ENCODE measurements at places on chromosomes 2 and 18.

- no peak for DNase-seq
These were observed 38.3 kb downstream of the GCA start for GRCh38 chr2:162382278-162382677.

GRCh38 chr2:140013545-140014203 lies 1233.5 kb upstream of the NXPH2 start:
- DNase-seq: no peak

DNA sequence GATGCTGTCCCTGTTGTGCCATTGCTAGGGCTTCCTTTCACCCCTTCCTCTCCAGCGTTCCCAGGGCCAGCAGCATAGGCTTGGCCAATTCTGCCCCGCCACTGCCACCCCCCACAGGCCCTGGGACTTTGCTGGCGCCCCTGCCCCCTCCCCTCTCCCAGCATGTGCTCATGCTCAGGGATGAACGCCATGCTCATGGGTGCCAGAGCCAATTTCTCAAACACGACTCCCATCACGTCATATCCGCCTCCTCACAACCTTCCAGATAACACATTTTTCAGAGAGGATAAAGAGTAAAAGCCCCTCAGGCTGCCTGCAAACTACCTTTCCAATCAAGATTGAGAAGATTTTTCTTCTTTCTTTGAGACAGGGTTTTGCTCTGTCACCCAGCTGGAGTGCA lies 48.6 kb downstream of the DNMT3A start:
- DNase-seq: no peak

- no peak for DNase-seq
These were observed 5.8 kb upstream of the TLK1 start for GRCh38 chr2:171166328-171166983.

DNA sequence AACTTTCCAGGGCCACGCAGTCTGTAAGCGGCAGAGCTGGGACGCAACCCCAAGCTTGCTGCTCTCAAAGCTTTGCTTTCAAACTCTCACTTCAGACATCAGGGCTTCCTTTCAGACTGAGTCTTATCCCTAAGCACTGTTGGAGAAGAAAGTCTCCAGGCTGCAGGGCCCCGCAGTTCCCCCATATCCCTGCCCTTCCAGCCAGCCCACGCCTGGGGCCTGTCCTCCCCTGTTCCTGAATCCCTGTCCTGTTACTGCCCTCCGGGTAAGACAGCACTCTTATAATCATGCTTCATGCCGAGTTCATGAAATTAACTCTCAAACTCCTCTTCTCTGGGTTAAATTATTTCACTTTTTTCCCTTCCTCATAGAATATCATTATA lies 37.9 kb downstream of the HPCAL1 start:
- DNase-seq: no peak

DNA sequence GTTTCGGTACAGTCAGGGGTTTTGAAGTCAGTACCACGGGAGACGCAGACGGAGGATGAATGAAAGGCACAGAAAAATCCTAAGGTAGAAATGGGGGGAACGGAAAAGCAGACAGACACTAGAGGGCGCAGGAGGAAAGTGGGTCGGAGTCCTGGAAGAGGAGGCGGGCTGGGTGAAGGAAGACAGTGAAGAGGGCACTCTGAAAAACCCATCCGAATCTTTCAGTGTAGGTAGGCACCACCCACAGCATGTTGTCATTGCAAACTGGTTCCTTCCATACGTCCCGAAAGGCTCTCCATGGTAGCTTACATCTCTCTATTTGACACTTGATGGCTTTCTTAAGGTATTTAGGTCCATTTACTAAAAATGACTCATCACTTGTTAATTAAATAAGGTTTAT lies 18.5 kb upstream of the ZNF236 start:
- DNase-seq: peak; percentile 50

DNA sequence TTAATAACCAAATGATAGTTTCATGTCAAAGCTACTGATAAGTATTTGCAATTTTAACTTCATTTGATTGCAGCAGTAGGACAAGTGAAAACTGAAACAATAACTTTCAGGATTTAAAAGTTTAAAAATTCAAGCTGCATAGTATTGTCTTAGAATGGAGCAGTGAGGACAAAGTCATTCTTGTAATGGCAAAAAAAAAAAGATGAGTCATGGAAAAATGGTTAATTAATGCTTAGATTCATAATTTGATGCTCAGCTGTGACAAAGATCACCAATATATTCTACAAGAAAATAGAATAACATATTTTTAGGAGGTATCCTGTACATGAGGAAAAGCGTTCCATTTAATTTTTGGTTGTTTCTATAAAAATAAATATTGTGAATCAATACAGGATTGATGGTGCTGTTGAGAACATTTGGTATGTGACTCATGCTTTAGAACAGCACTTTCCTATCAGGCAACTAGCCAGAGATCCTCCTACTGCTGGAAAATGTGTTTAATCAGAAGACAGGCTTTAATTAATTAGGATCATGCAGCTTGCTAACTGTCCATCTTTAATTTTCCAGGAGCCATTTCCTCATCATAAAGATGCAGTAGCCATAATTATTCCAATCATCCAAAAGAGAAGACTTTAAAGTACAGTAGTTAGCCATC lies 239.0 kb upstream of the MMADHC start:
- no peak for DNase-seq

DNA sequence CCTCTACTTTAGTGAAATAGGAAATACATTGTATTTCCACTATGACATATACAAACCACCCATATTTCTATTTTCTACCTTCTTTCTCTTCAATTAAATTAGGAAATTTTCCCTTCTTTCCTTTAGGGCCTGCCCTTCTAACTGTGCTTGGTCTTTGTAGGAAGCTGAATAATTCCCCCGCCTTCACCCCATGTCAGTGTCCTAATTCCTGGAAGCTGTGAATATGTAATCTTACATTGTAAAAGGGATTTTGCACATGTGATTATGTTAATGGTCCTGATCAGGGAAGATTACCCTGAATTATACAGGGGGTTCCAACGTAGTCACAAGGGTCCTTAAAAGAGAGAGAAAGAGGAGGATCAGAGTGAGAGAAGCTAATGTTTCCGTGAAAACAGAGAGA lies 40.2 kb downstream of the GRB14 start:
- DNase-seq: no peak

GRCh38 chr2:158500333-158500732 lies 43.6 kb downstream of the PKP4 start:
- no peak for DNase-seq

DNA sequence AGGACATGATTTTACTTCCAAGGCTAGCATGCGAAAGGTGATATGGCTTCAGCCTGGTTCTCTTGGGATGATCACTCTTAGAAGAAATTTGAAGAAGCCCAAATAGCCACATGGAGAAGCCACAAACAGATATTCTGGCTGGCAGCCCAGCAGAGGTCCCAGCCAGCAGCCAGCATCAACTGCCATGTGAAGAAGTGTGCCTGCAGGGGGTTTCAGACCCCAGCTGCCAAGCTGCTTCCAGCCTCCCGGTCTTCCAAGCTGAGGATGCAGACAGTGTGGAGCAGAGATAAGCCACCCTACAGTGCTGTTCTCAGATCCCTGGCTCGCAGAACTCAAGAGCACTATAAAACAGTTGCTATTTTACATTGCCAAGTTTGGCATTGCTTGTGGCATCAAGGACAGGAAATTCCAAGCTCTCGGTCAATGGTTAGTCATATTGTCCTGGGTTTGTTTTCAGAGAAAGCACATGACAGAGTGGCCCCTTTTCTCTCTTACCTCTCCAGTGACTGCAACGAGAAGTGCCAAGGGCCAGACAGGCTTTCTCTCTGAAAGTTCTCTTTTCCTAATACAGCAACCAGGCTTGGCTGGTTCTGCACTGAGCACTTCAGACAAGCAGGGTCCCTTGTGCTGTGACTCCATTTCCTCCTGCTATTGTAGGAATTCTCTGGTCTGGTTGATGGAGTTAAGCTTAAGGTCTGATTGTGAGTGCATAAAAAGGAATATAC lies 223.7 kb downstream of the ANKRD30B start:
- no peak for DNase-seq

GRCh38 chr2:88845772-88846661 lies 154.5 kb downstream of the RPIA start:
- DNase-seq: no peak

DNA sequence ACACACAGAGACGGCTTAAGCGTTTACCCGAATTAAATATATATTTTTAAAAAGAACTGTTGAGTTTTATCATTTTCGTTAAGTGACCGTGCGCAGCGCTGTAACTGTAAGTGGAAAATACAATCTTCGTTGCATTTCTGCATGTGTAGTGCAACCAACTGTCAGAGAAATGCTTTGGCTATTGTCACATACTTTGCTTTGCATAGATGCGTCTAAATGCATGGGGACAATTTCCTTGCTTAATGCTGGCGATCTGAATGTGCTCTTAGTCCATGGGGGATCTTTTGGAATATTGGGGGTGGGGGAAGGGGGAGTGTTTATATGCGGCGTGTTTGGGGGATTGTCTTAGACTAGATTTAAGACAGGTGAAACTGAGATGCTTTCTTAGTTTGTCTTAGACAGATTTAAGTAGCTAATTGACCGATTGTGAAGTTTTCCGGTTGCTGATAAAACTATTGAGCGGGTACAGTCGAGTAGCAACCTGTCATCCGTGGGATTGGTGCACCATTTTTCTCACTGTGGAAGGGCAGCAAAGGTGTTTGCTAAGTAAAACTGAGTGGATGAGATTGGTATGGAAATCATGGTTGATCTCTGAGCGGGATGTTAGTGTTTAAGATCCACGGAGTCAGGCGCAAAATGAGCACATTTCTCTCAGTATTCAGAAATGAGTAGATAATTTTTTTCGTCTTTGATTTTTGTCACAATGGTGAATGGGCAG lies 476 bp downstream of the VSNL1 start:
- no peak for DNase-seq

DNA sequence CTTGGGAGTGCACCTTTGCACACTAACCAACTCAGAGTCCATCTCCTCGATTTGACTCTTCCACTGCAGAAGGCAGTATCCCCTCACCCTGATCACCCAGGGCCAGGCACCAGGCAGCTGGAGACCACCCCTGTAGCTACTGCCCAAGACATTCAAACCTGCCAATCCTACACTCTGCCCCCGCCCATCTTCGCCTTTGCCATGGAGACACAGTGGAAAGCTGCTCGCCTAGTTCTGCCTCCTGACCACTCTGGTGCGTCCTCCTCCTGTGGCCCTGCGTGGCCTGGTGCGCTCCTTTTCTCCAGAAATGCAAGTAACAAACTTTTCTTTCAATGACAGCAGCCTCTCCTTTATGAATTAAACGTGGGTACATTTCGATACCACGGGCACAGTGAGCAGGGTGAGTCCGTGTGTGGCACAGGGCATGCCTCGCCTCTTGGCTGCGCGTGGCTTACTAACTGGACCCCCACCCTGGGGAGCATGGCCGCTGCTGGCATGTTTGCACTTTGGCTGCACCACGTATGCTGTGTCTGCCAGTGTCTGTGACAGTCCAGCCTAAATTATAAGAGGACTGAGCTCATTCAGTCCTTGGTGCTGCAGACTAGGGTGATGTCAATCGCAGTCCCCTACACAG lies 47.6 kb downstream of the LONRF2 start:
- DNase-seq: no peak

GRCh38 chr2:180695586-180696401 lies 284.6 kb upstream of the UBE2E3 start:
- DNase-seq: no peak

- DNase-seq: no peak
These were observed 1.7 kb upstream of the ZNF532 start for GRCh38 chr18:58862851-58863538.

DNA sequence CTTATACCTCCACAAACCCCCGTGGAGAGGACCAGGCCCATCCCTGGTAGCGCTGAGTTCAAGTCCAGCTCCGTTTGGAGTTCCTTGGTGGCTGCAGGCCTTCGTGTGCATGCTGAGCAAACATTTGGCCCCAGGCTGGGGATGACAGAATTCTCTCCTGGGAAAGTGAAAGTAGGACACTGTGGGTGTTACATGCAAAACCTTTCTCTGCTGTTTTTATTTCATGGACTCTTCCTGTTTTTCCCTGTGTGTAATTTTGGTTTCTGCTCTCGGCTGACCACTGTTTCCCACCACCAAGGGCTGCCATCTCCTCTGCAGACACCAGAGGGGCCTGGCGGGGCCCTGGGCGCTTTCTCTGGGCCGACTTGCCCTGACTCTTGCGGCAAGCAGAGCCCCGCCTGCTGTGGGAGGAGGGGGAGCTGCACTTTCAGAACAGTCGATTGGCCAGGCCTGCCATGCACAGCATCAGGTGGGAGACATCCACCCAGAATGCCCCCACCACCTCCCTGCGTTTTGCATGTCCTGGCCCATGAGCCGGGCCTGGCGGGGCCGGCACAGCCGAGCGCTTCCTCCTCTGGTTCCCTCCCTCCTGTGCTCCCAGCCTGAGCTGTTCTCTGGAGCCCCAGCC lies 102.4 kb downstream of the CABLES1 start:
- no peak for DNase-seq

- DNase-seq: no peak
These were observed 3.8 kb downstream of the MATN3 start for GRCh38 chr2:20008703-20009102.

GRCh38 chr2:129080715-129081476 lies 762.2 kb upstream of the HS6ST1 start:
- no peak for DNase-seq

- no peak for DNase-seq
These were observed 12.0 kb upstream of the DGKD start for GRCh38 chr2:233342301-233342700.

DNA sequence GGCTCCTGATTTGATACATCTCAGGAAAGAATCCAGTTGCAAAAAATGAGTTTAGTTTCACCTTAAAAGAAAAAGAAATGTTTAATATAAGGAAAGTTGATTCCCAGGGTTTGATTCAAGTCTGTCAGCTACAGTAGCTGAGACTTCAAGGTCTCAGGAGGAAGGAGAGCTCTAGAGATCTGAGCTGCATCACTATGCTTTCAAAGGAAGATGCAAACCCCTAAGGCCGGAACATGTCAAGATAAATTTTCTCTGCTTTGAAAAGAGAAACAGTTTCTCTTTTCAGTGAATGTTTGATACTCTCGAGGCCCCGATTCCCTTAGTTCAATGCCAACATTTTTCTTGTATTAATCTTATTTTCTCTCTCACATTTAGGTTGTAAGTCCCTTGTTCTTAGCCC lies 128.6 kb downstream of the RGPD3 start:
- DNase-seq: no peak

DNA sequence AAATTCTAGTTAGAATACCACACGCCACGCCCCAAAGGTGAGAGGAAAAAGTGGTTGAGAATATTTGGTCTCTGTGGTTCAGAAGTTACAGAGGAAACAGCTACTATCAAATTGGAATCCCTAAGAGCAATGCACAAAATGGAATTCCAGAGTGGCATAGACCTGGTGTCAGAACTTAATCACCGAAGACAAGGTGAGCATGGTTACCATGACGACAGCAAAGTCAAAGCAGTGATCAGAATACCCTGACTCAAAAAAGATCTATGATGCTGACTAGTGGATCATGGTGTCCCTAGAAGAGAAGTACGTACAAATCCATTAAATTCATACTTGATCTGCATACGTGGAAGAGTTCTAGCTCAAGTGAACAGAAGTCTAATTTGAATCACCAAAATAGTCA lies 14.5 kb downstream of the LRRTM4 start:
- DNase-seq: no peak

GRCh38 chr2:40797120-40797519 lies 345.2 kb upstream of the SLC8A1 start:
- no peak for DNase-seq
